Naive B cell (primary cell): ENCODE measurements at places on chromosomes 6 and 20. TPM values are rescaled to one million over a fixed set of nuclear protein-coding genes. Genes with fewer than 3 reads are reported as not detected.
A peak's percentile ranks its signal among the peaks of the same experiment; 100 is the strongest.

- DNase-seq = no peak
These were observed 9.0 kb downstream of the TOMM6 start for GRCh38 chr6:41796474-41796873.

GRCh38 chr6:884570-884969, 191.6 kb upstream of the EXOC2 start:
- no peak for DNase-seq

GRCh38 chr20:62201173-62202082, 18.6 kb downstream of the MTG2 start:
- DNase-seq = peak; percentile 24

TEAD3 gene
- not detected for polyA plus RNA-seq

AVP gene
- not detected for polyA plus RNA-seq

BACH2 gene
- 79.8 TPM for polyA plus RNA-seq

GRCh38 chr6:18395856-18396197, 8.7 kb downstream of the RNF144B start:
- DNase-seq = no peak

- DNase-seq = no peak
These were observed 60.3 kb downstream of the RNF217 start for GRCh38 chr6:125022391-125022989.

DNA sequence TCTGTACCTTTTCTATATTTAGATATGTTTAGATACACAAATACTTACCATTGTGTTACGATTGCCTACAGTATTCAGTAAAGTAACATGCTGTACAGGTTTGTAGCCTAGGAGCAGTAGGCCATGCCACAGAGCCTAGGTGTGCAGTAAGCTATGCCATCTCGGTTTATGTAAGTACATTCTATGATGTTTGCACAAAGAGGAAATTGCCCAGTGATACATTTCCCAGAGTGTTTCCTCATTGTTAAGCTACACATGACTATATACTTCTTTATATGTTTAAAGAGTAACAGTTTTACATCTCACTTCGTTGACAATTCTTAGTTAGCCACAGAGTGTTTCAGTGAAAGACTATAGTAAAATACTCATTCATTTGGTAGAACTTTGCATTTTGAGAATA, 51.5 kb downstream of the SLC35F1 start:
- no peak for DNase-seq

ACOT13 gene
- polyA plus RNA-seq = 9.5 TPM

DNA sequence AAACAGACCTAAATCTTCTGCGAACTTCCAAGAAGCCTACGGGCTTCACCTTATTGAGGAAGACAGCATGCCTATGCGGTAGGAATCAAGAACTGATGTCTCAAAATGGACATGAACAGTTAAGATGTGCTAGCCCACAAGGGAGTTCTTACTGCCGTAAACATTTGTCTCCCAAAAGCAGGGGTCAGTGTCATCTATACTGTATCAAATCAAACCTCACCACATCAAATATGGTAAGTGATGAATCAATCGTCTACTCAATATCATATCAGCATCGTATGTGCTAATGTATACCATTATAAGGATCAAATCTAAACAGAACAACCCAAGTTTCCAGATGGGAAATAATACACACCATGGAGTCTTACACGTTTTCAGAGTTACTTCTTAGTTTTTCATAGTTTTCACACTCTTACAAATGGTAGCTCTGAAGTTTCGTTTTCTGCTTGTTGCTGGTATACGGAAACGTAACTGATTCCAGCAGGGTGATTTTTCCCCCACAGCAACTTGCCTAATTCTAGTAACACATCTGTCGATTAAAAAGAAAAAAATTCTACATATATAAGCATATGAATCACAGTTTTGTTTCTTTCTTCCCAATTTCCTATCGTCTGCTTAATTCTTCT, 12.6 kb downstream of the RRBP1 start:
- no peak for DNase-seq

DNA sequence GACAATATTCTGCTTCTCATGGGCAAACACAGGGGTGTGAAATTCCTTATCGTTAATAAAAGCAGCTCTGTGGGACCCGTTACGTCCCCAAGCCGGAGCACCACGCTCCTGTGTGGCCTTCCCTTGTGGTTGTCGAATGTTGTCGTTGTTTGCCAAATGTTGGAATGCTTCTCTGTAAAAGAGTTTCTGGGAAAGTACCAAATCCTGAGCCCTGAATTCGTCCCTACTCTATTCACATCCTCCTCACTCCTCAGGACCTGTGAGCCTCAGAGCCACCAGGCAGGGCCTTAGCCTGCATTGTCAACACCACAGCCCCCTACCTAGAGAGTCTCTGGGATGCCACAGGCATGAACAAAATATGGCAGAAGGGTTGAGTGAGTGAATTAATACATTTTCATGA, 64.0 kb downstream of the THBS2 start:
- no peak for DNase-seq

GRCh38 chr6:111416529-111416928, 66.5 kb downstream of the REV3L start:
- no peak for DNase-seq

DNA sequence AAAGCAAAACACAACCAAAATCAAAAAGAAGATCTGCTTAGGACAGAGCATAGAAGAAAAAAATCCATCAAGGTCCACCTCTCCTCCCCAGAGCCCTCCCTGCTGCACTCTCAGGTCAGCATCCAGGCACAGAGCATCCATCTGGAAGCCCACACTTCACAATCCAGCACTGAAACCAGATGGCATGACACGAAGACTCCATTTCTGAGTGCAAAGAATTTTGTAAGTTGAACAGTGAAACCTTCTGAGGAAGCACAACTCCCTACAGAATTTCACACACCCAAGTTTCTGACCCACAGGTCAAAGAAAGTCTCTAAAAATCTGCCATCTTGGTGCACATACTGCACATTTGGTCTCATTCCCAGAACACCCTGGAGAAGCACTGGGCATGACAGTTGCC, 128.8 kb upstream of the STXBP5 start:
- no peak for DNase-seq

DNA sequence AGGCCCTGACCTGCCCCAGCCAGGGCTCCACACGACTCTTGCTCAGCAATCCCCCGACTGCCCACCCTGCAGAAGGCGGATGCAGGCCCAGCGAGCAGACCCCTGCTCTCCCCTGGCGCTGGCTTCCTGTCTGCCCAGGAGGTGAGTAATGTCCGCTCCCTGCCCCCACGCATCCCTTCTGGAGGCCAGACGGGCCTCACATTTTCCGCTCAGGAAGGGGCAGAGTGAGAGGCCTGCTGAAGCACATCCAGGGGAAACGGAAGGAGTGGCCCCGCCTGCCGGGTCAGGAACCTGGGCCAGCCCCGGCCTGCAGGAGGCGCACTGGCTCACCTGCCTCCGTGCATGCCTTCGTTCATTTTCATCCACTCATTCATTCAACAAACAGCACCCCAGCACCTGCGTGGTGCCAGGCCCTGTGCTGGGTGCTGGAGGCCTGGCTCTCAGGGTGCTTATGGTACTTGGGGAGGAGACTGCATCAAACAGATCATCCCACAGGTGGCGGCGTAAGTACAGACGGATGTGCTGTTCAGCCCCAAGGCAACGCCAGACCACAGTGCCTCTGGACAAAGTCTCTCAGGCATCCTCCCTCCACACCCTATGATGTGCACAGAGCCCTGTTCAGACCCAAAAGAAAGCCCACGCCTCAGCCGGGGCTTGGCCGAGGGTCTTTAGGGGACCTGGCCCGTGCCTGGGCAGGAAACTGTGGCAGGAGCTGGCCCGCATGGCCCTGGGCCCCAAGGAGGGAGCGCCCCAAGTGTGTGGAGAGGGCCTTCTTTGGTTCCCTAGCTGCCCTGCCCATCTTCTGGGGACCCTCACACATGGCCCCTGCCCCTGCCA, 112.1 kb downstream of the ASXL1 start:
- no peak for DNase-seq

GRCh38 chr6:397604-398003, 6.1 kb downstream of the IRF4 start:
- no peak for DNase-seq

DNA sequence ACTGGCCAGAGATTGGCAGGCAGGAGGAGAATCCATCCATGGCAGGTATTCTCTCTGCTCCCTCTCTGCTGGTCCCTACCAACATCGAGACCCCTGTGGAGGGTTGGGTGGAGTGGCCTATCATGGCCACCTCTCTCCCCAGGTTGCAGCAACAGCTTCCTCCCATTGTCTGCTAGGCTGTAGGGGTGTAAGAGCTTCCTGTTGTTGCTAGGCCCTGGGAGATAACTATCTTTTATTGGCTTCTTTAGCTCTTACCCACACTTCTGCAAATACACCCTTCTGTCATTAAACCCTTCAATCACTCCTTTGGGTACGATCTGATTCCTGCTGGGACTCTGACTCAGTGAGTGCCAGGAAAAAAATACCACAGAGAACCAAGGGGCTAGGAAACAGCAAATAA, 66.6 kb upstream of the FAM184A start:
- DNase-seq = no peak

DNA sequence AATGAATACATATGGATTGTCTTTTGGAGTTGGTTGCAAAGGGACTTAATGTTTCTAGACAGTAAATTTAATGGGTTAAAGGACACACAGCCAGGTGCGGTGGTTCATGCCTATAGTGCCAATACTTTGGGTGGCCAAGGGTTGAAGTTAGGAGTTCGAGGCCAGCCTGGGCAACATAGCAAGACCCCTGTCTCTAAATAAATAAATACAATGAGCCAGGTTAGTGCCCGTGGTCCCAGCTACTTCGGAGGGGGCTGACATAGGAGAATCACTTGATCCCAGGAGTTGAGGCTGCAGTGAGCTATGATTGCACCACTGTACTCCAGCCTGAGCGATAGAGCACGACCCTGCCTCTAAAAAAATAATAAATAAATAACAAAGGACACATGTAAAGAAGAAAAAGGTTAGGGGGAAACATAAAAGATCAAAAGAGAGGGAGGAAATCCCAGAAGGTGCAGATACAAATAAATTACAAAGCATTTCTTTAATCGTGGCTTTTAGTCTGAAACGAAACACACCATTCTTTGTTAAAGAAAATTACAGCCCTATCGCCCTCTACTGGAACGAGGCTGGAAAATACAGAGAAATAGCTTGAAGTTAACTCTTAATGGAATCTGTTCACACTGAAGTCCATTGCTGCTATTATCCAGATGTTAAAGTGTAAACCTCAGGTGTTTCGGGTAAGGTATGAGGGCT, 42.6 kb upstream of the SCML4 start:
- DNase-seq = no peak

DNA sequence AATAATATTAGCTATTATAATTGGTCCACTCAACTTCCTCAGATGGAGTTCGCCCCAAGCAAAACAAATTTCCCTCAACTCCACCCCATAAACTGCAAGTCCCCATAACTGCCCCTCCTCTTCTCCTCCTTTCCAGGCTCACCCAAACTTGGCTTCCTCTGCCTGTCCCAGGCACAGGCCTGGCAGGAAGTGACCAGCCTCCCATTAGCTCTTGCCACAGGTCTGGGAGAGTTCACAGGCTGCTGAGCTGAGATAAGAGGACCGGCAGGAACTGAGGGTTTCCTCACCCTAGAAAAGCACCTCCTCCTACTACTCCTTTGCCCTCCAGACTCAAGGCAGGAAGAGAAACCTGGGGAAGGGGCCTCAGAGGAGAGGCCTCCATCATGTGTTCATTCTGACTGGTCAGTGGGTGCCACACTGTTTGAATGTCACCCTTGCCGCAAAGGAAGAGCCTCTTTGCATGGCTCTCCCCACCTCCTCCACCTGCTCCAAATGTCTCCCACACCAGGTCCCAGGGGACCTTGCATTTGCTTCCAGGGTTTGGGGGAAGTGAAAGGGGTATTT, 24.5 kb upstream of the SMIM29 start:
- no peak for DNase-seq

ADAM33 gene
- not detected for polyA plus RNA-seq

- no peak for DNase-seq
These were observed 14.1 kb downstream of the TXNDC5 start for GRCh38 chr6:7896465-7896987.

GRCh38 chr6:160297310-160297709, 38.7 kb upstream of the SLC22A2 start:
- no peak for DNase-seq

DNA sequence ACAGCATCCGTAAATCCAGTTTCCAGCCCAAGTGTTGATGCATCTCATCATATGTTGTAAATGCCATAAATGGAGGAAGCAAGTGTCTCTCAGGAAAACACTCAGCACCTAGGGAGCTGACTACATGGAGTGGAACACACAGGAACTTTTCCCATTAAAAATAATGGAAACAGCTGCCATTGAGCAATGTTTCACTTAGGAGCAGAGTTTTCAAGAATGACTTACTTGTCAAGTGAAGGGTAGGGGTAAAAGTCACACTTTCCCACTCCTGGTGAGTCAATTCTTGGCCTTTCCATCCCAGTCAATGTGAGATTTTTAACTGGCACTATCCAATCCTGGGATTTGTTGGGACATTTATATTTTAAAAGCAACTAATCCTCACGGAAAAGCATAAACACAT, 119.4 kb upstream of the ASF1A start:
- no peak for DNase-seq

- DNase-seq = no peak
These were observed 217.3 kb downstream of the LRFN2 start for GRCh38 chr6:40369891-40370290.

ARHGAP40 gene
- not detected for polyA plus RNA-seq

GRCh38 chr6:21603082-21603952, 9.8 kb downstream of the SOX4 start:
- DNase-seq = no peak

DNA sequence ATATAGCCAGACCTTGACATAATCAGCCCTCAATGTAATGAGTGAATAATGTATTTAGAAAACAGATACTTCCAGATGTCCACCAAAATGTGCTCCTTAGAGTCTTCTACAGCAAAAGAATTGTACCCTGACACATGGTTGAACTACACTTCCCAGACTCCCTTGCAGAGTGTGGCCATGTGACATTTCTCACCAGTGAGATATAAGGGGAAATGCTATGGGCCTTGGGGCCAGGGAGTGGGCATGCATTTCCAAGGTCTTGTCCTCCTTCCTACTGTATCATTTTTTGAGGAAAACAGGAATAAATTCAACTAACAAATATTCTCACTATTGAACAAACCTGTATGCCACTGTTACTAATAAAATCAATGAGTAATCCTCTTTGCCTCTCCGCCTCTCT, 211.4 kb upstream of the SMLR1 start:
- no peak for DNase-seq

PCK1 gene
- polyA plus RNA-seq = not detected
